ENCODE measurements at places on chromosomes 5 and 9. TPM values are rescaled to one million over a fixed set of nuclear protein-coding genes. Genes with fewer than 3 reads are reported as not detected.
A peak's percentile ranks its signal among the peaks of the same experiment; 100 is the strongest.

Gene IGFBPL1
- 63.8 TPM for total RNA-seq

DNA sequence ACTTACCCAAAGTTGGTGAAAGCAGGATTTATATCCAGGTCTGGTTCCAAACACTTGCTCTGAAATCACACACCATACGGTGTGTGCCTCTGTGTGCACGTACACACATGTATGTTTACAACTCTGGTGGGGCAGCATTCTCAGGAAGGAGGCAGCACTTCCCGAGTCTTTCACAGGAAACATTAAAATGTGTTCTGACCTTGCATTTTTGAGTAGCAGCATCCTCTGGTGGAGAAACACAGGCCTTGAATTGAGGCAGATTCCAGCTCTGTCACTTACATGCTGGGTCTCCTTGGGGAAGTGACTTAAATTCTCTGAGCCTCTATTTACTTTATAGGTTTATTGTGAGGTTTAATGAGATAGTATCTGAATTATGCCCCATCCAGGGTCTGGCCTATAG, 126.4 kb downstream of the RGS3 start:
- no peaks in the 10 kb centered on the region for H3K27me3 ChIP-seq
- H3K4me3 ChIP-seq = no peak overlapping the region
- no peak for DNase-seq

Gene SWI5
- 17.1 TPM for total RNA-seq

Gene PTTG1
- total RNA-seq = 167 TPM

DNA sequence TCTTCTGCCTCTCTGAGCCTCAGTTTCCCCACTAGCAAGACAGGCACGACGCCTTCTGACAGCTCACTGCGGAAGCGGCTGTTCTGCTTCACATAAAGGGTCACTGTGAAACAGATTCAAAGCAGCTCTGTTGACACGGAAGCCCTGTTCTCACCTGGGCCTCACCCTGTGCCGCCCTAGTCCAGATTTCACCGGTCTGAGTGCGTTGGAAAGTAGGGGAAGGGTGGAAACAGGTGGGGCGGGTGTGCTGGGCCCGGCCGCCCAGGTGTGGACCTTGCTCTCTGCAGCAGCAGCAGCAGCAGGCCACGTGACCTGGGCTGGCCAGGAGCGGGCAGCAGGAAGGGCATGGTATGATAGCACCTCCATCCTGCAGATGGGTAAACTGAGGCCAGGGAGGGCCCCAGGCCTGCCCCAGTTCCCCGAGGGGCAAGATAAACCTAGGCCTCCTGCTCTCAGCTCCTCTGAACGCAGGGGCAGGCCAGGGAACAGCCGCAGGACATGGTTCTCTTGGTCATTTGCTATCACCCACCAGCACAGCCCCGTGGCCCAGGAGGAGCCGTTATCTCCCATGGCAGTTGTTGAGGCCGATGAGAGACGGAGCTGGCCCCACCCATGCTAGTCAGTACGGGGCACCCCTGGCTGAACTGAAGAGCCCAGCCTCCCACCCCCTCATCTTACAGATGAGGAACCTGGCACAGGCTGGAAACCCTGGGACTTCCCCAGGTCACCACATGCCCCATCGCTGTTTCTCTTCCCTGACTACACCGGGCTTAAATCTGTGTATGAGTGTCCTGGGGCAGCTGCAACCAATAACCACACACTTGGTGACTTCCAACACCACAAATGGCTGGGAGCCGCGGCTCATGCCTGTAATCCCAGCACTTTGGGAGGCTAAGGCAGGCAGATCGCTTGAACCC, 12.1 kb downstream of the PTGES2 start:
- peaks cover 5% of the 10 kb centered on the region for H3K36me3 ChIP-seq
- no peak overlapping the region for H3K4me3 ChIP-seq
- H3K4me1 ChIP-seq = peaks cover 6% of the 10 kb centered on the region
- peaks cover 2% of the 10 kb centered on the region for H3K27me3 ChIP-seq

DNA sequence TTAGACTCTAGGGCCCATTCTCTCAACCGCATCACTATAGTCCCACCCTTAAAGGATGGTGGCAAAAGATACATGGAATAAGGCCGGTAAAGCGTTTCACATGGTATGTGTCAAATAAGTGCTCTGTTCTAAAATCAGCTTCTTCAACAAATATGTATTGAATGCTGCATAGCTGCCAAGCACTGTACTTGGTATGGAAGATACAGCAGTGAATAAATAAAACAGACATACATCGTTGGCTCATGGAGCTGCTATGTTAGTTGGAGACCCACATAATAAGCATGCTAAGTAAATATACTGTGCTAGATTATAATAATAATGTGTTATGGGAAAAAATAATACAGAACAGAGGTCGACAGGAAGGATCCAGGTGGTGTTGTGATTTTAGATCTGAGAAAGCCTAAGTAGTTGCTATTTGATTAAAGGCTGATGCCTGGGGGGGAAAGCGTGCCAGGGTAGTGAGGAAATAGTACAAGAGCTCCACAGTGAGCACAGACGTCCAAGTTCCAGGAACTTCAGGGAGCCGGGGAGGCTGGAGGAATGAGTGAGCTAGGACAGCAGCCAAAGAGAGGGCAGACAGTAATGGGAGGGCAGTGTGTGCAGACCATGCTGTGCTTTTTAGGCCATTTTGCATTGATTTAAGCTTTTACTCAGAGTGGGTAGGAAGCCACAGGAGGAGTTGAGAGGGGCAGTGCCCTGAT, 93.7 kb downstream of the JAKMIP2 start:
- no peak for DNase-seq
- H3K4me1 ChIP-seq = peaks cover 26% of the 10 kb centered on the region
- H3K36me3 ChIP-seq = no peaks in the 10 kb centered on the region
- H3K27me3 ChIP-seq = no peaks in the 10 kb centered on the region
- H3K4me3 ChIP-seq = no peak overlapping the region

Gene GPR107
- 42.8 TPM for total RNA-seq

- peak; percentile 4 for DNase-seq
- peak overlapping the region; percentile 85 for H3K4me3 ChIP-seq
- H3K36me3 ChIP-seq = no peaks in the 10 kb centered on the region
- H3K27me3 ChIP-seq = peaks cover 75% of the 10 kb centered on the region
- H3K4me1 ChIP-seq = no peaks in the 10 kb centered on the region
Observed at GRCh38 chr5:73625372-73625943, 538 bp upstream of the ARHGEF28 start.

- no peak overlapping the region for H3K27ac ChIP-seq
- no peak overlapping the region for H3K4me3 ChIP-seq
- H3K4me1 ChIP-seq = no peaks in the 10 kb centered on the region
Observed at GRCh38 chr9:739362-739761, 102.1 kb upstream of the DMRT1 start.

GRCh38 chr5:110769000-110769681, 30.3 kb downstream of the SLC25A46 start:
- no peak for DNase-seq
- H3K4me1 ChIP-seq = no peaks in the 10 kb centered on the region
- no peak overlapping the region for H3K27ac ChIP-seq
- no peaks in the 10 kb centered on the region for H3K36me3 ChIP-seq
- H3K4me3 ChIP-seq = no peak overlapping the region
- H3K27me3 ChIP-seq = peaks cover 15% of the 10 kb centered on the region

Gene C5orf34
- 11.4 TPM for total RNA-seq

DNA sequence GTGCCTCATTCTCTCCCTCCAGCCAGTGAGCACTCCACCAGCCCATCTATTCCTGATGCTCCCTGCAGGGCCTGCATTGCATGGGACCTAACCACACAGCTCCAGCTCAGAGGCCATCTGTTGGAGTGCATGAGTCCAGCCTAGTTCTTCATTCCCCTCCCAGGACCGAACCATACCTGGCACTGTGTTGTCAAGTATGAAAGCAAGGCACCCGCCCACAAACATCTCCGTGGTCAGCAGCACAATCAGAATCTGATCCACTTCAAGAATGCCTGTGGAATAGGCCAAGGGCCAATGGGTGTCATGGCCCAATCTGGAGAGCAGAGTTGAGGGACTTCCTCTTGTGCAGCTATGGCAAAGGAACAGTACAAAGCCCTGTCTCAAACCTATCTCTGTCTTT, 5.9 kb downstream of the SLC23A1 start:
- no peaks in the 10 kb centered on the region for H3K27me3 ChIP-seq
- no peak for DNase-seq
- no peak overlapping the region for H3K27ac ChIP-seq
- peak overlapping the region; percentile 28 for H3K4me3 ChIP-seq
- H3K4me1 ChIP-seq = no peaks in the 10 kb centered on the region

Gene SPINK13
- not detected for total RNA-seq

DNA sequence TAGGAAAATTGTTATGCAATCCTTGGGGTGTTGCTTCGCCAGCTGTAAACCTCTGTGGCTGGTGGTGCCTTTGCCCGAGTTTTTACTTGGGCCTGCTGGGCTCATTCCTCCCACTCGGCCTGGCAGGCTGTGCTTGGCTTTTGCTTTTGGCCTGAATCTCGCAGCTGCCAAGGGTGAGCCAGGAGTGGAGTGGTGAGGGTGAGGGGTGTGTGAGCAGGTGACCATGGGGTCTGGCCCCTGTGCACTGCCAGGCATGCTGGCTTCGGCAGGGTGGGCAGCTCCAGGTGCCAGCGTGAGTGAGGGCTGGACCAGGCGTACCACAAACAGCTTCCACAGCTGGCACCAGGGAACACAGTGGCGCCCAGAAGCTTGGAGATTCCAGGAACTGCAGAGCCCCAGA, 12.6 kb upstream of the DHFR start:
- H3K27me3 ChIP-seq = no peaks in the 10 kb centered on the region
- no peaks in the 10 kb centered on the region for H3K4me1 ChIP-seq
- DNase-seq = no peak

Gene SLCO6A1
- total RNA-seq = 4.4 TPM

Gene SEMA4D
- total RNA-seq = 33.5 TPM

GRCh38 chr5:171579976-171580411, 160.5 kb downstream of the FGF18 start:
- no peaks in the 10 kb centered on the region for H3K27me3 ChIP-seq
- peaks cover 2% of the 10 kb centered on the region for H3K36me3 ChIP-seq
- no peak overlapping the region for H3K4me3 ChIP-seq

Data from neural crest cell (in vitro differentiated cells).